ENCODE measurements at places on chromosomes 6 and 20.

DNA sequence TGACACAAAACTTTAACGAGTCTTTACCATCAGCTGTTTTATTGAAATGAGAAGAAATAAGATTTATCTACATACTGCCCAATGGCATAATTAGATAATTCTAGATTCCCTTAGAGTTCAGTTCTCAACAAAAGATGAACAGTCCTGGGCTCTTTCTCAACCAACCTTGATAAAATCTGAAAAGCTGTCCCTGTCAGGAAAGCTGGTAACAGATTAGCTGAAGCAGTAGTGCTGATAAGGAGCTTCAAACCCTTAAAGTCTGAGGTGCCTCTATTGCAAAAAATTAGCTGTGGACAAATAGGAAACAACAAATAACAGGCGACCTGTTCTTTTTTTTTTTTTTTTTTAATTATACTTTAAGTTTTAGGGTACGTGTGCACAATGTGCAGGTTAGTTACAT lies 35.9 kb upstream of the FAM135A start:
- no peak for DNase-seq

DNA sequence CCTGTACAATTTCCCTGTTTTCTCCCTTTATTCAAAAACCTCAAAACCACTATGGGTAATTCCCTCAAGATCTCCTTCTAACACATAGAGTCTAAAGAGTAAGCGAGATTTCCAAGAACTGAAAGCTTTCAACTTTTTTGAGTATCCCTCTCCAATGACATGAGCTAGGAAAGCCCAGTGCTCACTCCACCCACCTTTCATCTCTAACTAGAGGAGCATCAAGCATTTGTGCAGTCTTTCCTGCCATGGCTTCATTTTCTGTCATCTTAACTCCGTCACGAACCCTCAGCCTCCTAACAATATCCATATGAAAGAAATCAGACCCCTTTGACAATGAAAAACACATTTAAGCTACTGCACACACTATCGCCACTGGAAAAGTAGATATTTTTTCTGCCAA lies 91.9 kb upstream of the SUPT3H start:
- no peak for DNase-seq

GRCh38 chr6:106103728-106104109 lies 17.6 kb downstream of the PRDM1 start:
- DNase-seq = no peak

DNA sequence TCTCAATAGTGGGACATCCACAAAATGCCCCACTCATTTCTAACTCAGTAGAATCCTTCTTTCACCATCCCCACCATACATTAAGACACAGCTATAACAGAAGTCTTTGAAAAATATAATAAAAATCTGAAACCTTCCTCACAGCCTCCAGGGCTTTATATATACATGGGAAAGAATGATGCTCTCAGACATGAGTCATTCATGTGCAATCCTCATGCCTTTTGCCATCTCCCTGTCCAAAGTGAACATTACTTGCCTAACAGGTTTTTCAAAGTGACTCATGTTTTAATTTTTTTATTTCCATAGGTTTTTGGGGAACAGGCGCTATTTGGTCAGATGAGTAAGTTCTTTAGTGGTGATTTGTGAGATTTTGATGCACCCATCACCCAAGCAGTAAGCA lies 162.7 kb downstream of the RALGAPA2 start:
- peak; percentile 13 for DNase-seq

GRCh38 chr20:17832236-17832915 lies 132.6 kb downstream of the BANF2 start:
- DNase-seq = no peak

GRCh38 chr6:28711788-28712341 lies 186.2 kb downstream of the GPX5 start:
- no peak for DNase-seq

DNA sequence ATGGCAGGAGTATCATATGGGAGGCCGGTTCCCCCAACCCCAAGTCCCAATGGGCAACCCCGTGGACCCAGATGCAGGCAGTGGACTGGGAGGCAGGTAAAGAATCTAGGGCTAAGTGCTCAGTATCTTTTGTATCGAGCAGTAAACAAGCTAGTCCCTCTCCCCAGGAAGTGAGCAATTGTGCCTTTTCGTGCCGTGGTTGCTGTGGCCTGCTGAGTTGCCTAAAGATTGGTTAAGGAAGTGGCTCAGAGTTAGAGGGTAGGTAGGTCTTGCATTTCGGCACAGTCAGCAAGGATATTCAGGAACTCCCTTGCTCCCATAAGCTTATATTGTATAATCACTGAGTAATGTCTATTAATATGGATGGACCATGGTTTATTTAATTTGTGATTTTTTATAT lies 1.3 kb upstream of the DNAH8 start:
- DNase-seq = peak; percentile 53

- DNase-seq = no peak
These were observed 189.2 kb upstream of the PHACTR1 start for GRCh38 chr6:12527339-12527738.

- DNase-seq = peak; percentile 48
These were observed at the start of gene MAP7 for GRCh38 chr6:136550330-136551071. Gene MAP7, minus strand, starts transcription at chr6:136550422. Its CDS starts 14 bp downstream, at chr6:136550408.

GRCh38 chr20:59774204-59774641 lies 159.2 kb downstream of the SYCP2 start:
- no peak for DNase-seq

DNA sequence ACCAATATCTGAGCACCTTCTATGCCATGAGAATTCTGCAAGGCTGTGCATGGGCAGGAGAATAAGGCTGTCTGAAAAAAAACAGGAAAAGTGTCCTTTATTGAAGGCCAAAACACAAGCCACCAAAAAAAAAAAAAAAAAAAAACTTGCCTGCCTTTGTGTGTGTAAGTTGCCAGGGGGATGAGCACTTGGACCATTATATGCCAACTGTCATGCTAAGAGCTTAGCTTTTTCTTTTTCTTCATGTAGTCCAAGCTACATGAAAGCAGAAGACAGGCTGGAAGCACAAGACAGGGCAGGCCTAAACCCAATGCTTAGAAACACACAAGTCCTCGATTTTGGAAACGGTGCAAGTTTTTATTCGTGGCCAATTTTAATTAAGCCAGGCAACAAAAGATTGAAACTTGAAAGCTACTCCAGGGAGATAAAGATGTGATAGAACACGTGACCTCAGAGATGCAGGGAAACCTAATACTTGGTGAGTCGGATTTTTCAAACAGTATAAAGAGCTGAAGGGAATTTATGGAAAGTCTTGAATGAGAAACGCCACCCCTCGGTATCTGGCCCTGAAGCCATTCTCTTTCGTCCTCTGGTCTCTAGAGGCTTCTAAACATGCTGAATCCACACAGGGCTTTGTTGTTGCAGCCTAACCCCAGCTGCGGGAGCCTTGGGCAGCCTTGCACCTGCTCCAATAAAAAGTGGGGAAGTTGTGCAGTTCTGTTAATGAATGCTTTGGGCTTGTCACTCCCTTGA lies 8.6 kb downstream of the BMP7 start:
- DNase-seq = no peak

GRCh38 chr20:33650111-33650752 lies 11.9 kb upstream of the C20orf144 start:
- no peak for DNase-seq

DNA sequence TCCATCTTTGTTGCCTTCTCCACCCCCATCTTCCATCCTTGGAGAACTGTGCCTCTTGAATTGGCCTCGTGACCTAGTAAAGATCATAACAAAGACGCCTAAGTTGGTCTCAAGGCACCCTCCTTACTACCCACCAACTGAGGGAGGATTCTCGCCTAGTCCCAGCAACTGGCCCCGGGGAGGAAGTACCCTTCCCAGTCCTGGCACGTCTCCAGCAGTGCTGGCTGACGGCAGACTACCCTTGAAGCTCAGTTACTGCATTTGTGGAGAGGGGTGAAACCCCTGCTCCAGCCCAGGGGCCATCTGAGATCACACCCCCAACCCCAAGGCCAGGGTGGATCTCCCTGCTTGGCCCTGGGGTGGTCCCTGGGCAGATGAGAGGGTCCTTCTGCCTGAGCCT lies 2.1 kb upstream of the OSBPL2 start:
- DNase-seq = no peak

DNA sequence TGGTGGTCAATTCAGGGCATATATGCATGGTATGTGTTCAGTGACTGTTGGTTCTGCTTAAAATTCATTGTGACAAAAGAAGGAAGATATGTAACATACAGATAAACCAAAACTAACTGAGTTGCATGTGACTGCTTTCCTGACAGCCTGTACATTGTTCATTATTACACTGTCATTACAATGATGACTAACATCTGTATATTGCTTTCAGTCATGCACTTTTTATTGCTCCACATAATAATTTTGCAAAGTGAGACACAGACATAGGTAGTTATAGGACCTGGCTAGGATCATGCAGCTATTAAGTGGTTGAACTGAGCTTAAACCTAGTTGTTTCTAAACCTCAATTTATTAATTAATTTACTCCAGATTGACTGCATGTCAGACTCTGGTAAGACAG lies 703.2 kb downstream of the HDGFL1 start:
- DNase-seq = no peak

DNA sequence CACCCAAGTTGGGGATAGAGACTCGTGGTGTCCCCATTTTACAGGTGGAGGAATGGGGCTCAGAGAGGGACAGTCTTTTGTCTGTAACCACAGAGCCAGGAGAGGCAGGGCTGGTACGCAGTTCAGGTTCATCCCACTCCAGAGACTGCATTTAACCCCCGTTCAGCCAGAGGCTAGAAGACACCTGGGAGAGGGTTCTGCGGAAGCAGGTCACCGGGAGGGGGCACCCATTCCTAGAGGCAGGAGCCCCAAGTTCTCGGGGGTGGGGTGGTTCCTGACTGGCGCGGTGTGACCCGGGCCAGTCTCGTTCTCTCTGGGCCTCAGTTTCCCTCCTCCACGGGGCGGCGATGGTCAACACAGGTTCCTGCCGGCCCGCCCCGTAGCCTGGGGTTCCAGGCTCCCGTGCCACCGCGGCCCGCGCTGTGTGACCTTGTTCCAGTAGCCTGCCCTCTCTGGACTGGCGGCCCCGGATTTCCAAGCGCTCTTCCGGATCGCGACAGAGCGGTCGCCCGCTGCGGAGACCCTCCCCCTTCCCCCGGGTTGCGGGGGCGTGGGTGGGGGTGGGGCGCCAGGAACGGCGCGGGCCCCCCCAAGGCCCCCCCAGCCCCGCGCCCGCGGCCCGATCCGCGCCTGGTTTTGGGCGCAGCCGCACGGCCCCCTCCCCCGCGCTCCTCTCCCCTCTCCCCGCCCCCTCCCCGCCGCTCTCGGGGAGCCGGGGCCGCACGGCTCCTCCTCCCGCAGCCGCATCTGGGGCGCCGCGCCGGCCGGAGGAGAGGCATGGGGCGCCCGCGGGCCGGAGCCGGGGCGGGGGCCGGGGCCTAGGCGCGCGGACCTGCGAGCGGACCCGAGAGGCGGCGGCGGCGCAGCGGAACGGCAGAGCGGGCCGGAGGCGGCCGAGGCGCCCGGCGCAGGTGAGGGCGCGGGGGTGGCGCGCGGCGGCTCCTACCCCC lies at the start of gene DLGAP4:
TSS of gene DLGAP4 (plus strand) at position 738 of the 950 bp plus-strand sequence. CDS start 125,379 bp downstream, outside the sequence.
- no peak for DNase-seq

DNA sequence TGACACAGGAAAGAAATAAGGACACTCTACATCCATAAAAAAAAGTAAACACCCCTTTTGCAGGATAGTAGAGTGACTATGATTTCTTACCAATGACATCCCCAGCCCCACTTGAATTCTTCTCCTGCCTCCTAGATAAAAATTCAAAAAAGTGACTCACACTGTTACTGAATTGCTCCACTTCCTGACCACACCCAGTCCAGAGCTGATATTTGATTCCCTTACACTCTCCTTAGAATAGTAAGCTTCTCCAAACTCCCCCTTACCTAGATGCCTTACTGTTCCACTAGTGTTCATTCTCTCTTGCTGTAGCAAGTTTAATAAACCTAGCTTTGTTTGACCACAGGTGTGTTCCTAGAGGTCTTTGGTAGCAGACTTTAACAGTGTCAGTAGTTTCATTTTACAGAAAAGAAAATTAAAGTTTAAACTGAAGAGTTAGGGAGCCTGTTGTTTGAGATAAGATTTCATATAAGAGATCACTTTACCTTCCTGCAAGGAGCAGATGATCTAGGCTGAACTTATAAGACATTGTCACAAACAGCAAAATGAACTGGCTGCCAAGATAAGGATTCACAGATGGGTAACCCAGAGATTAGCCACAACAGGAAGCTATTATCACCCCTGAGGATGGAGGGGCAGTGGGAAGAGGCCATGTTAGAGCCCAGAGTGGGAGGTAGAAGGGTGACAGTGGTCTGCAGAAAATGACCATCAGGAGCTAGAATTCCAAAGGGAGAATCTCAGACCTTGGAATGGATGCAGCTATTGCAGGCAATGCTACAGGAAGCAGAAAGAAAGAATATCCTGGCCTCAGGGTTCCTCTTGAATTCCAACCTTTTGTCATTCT lies 28.4 kb upstream of the BTN3A2 start:
- peak; percentile 18 for DNase-seq

- no peak for DNase-seq
These were observed 17.7 kb downstream of the HCK start for GRCh38 chr20:32069711-32070110.

GRCh38 chr20:4835244-4836177 lies 113.8 kb downstream of the PRND start:
- DNase-seq = no peak

DNA sequence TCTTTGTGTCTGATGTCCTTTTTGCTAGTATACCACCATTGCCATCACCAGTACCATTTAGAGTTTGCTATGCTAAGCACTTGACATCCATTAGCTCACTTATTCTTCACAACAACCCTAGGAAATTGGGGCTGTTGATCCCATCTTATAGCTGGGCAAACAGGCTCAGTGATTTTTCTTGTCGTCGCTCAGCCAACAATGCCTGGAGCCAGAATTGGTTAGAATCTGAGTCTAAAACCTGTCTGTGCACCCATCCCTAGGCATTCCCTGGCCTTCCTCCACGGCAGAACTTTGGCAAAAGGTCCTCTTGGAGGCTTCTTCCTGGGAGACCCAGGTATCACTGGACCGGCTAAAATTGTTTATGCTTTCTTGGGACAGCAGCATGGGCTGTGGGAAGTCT lies 20.9 kb downstream of the PHF20 start:
- DNase-seq = no peak

GRCh38 chr20:57594092-57594951 lies 25.9 kb downstream of the ZBP1 start:
- peak; percentile 38 for DNase-seq

DNA sequence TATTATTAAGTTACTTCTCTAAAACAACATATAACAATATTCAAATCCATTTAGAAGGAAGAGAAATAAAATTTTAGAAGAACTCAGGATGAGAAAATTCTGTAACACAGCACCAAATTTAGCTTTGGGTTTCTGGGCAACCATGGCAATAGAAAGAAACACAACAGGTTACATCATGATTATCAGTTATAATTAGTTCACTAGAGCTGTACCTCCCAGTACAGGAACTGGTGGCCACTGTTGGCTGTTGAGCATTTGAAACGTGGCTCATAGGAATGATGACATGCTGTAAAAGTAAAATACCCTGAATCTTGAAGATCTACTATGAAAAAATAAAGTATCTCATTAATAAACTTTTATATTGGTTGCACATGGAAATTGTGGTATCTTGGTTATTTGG lies 23.7 kb upstream of the MAP3K4 start:
- DNase-seq = no peak
